ENCODE measurements at places on chromosomes 11 and 22.

- no peak for DNase-seq
Observed at GRCh38 chr11:17500673-17501072, 24.0 kb upstream of the ABCC8 start.

DNA sequence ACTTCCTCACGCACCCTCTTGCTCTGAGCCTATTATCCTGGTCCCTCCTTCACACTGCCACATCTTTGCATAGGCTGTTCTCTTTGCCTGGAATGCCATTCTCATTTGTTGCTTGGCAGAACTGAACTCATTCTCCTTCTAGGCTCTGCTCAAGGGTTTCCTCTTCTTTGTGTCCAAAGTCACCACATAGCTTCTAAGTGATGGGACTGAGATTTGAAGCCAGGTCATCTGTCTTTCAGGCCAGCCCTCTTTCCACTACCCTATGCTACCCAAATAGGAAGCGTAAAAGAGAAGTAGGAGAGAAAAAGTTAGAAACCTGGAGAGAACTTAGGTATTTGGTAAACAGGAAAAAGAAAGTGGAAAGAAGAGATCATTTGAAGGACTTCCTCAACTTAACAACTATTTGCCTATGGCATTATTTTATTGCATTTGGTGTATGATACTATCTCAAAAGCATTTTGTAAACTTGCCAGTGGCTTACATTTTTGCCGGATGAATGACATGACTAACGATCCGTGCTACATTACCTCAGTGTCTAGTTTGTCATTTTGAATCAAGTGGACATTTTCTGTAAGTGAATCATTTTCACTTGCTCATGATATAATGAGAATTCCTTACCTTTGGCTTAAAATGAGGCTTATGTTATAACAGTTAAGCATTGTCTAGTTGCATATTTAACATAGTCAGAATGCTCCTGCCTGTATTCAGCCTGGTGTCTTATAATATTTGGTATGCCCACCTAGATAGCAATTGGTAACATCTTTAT is 18.5 kb downstream of the NF2 start:
- peak; percentile 65 for DNase-seq

DNA sequence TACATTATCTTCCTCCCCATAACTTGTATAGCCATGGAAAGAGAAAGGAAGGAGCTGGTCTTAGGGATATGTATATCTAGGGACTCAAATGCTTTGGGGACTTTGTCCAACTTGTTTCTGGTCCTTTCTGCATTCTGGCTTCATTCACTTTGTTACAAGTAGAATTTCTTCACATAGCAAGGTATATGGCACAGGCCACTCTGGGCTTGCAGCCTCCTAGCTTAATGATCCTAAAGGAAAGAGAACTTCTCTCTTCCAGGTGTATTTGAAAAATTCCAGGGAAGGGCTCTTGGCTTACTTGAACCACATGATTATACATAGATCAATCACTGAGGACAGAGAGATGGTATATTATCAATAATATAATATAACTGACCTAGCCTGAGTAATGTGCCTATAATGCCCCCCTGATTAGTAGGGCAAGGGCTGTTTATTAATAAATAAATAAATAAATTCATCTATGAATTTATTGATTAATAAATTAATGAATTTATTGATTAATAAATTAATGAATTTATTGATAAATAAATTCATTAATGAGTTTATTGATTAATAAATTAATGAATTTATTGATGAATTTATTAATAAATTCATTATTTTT is 48.2 kb upstream of the CEP295 start:
- peak; percentile 11 for DNase-seq

GRCh38 chr11:45677770-45678512 is 12.5 kb upstream of the CHST1 start:
- no peak for DNase-seq

GRCh38 chr11:74442636-74443035 is 24.7 kb downstream of the KCNE3 start:
- no peak for DNase-seq

- no peak for DNase-seq
Observed at GRCh38 chr11:83317757-83318690, 31.9 kb upstream of the CCDC90B start.

DNA sequence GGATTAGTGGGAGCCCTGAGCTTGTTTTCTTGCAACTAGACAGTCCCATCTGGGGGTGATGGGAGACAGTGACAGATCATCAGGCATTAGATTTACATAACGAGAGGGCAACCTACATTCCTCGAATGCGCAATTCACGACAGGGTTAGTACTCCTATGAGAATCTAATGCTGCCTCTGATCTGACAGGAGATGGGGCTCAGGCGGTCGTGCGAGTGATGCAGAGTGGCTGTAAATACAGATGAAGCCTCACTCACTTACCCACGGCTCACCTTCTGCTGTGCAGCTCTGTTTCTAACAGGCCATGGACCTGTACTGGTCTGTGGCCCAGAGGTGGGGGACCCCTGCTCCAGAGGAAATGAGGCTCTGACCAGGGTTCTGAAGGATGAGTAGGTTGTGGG is 125.5 kb downstream of the FBXO7 start:
- no peak for DNase-seq

GRCh38 chr11:34986883-34987520 is 70.6 kb downstream of the PDHX start:
- DNase-seq = no peak

DNA sequence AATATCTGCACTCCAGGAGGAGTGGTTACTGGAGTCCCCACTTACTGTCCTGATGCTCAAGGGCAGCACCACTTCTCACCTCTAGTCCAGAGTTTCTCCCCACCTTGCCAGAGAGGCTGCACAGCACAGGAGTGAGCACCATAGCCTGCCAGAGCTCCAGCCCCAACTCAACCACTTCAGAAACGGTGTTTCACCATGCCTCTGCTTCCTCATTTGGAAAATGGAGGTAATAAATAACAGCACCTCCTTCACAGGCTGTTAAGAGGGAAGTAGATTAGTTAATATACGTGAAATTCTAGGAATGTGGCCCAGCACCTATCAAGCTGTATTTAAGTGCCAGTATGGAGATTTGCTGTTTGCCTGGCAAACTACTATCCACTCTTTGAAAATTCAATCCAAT is 63.0 kb downstream of the GALNT18 start:
- DNase-seq = no peak

DNA sequence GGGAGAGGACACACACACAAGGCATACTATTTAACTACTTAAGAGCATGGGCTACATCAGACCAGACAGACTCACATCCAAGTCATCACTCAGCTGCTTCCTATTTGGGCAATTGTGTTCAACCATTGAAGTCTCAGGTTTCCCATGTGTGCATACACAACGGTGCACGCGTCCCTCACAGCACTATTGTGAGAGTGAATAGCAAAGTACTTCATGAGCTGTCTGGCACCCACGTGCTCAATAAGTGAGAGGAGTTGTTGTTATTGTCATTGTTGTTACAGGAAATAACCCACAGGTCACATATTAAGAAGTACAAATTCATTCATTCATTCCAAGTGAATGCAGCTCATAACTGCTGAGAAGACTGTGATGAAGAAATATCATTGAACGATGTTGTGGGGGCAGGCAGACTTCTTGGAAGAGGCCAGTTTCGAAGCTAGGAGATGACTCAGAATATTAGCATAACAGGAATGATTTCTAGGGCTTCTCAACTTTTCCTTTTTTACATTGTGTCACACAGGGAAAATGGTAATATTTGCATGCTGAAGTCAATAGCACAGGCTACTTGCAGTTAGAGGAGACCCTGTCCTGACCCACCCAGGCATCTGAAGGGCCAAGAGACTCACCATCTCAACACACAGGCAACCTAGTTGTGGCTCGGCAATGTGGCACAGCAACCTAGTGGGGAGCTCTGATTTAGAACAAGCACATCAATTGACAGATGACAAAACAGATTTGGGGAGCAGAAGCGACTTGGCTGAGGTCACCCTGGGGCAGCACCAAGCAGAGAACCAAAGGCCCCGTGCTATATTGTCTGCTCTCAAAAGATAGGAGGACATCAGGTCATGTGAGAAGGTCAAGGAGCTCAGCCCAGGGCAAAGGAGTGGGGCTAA is 606.0 kb downstream of the BUD13 start:
- DNase-seq = peak; percentile 10

GRCh38 chr22:24325105-24325757 is 54.6 kb downstream of the SPECC1L start:
- DNase-seq = peak; percentile 83

- no peak for DNase-seq
Observed at GRCh38 chr11:59573216-59573615, 42.4 kb downstream of the OSBP start.

GRCh38 chr11:17571431-17572358 is 24.6 kb downstream of the OTOG start:
- DNase-seq = no peak

- peak; percentile 17 for DNase-seq
Observed at GRCh38 chr11:110026858-110027626, 66.2 kb upstream of the ZC3H12C start.

- peak; percentile 31 for DNase-seq
Observed at GRCh38 chr22:46106279-46107022, 43.9 kb upstream of the PPARA start.

DNA sequence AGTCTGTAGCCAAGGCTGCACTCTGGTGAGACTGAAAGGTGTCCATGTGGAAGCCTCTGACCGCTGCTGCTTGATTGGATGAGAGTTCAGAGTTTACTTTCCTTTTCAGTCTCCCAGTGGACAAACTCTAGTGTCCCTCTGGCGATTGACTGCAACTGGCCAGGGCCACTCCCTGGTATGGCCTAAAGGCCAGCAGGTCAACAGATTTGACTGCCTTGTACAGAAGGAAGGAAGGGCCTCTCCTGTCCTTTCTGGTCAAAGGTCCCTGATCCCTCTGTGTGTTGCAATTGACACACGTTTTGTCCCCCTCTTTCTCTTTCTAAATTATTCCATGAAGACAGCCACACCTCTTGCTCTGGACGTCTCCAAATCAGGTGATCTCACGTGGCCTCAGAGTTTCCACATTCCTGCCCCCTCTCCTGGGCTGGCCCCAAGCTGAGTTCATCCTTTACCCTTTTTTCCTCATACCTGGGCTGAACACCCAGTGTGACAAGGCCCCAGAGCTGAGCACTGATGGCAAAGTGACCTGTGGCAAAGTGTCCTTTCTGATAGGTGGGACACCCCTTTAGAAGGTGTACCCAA is 18.7 kb upstream of the FBLN1 start:
- DNase-seq = no peak

GRCh38 chr22:40215266-40215665 is 37.5 kb downstream of the TNRC6B start:
- no peak for DNase-seq

DNA sequence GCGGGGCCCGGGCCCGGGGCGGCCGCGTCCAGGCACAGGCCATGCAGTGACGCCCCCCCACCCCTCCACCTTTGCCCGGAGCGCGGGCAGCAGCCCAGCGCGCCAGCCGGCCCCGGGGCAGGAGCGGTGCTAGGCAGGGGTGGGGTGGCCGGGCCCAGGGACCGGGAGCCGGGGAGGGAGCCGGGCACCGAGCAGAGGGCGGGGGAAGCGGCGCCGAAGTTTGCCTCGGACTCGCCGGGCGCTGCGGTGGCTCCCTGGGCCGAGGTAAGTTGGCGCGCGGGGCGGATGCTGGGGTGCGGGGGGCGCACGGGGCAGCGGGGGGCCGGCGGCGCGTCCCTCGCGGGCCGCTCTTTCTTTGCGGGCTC is 332 bp downstream of the TEAD1 start:
- no peak for DNase-seq

- DNase-seq = no peak
Observed at GRCh38 chr11:74470526-74470925, 3.2 kb upstream of the KCNE3 start.

DNA sequence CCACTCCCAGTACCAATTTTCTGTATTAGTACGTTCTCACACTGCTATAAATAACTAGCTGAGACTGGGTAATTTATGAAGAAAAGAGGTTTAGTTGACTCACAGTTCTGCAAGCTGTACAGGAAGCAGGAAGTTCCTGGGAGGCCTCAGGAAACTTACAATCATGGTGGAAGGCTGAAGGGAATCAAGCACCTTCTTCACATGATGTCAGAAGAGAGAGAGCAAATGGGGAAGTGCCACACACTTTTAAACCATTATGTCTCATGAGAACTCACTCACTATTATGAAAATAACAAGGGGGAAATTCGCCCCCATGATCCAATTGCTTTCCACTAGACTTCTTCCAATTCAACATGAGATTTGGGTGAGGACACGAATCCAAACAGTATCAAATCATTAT is 271.4 kb downstream of the ETS1 start:
- DNase-seq = no peak

- no peak for DNase-seq
Observed at GRCh38 chr11:71222318-71223080, 29.9 kb downstream of the SHANK2 start.

DNA sequence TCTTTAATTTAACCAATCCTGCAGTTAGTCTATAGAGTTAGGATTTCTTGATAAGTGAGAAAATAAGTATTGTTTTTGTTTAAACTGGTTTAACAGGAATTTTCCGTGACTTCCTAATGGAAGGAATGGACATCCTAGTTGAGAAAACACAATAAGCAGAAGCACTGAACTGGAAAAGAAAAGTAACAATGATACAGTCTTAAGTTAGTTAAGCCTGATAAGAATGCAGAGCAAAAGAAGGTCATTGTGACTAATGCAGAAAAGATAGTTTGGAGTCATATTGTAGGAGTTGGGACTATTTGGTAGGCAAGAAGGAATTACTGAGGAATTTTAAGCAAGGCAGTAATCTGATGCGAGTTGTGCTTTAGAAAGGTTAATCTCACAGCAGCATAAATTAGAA is 11.7 kb downstream of the RNF141 start:
- no peak for DNase-seq

DNA sequence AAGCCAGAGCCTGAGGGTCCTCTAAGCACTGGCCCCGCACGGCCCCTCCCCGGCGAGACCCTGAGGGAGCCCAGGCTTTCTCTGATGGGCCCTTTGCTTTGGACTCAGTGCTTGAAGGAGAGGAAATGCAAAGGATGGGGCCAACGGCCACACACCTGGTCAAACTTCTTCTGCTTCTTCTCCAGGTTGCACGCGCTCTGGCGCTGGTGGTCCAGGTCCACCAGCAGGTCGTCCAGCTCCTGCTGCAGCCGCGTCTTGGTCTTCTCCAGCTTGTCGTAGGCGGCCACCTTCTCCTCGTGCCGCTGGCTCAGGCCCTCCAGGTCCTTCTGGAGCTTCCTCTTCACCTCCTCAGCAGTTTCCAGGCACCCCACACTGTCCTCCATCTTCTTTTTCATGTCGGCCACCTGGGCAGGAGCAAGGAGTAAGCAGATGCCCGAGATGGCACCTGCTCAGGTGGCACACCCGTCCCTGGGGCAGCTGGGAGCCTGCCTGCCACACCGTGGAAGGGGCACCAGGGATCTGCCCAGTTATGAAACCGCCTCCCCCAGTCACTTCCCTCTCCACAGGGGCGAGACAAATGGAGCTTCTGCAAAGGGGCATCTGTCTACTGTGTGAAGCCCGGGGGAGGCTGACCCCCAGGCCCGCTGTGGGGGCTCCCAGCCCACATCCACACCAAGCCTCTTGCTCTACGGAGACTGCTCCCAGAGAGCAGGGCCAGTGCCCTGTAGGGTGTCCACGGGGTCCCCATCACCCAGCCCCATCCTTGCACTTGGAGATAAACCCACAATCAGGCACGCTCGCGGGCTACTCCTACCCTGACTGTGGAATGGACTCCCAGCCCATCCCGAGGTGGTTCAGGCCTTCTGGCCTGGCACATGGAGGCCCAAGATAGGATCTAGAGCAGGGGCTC is 39.2 kb downstream of the APOL1 start:
- no peak for DNase-seq

- DNase-seq = peak; percentile 59
Observed at GRCh38 chr22:37197451-37198257, 9.6 kb upstream of the C1QTNF6 start.
